ENCODE measurements at places on chromosomes 2 and 18. TPM values are rescaled to one million over a fixed set of nuclear protein-coding genes. Genes with fewer than 3 reads are reported as not detected.

POTEI gene
- not detected for total RNA-seq

C18orf63 gene
- not detected for total RNA-seq

NT5C1B gene
- total RNA-seq = not detected

DCC gene
- total RNA-seq = not detected

MAP2 gene
- total RNA-seq = 4.9 TPM

COL4A4 gene
- total RNA-seq = 1.4 TPM

RTKN gene
- 17.7 TPM for total RNA-seq

FBLN7 gene
- 10.4 TPM for total RNA-seq
